Central memory CD8-positive, alpha-beta T cell (primary cell): ENCODE measurements at places on chromosomes 6 and 20.

DNA sequence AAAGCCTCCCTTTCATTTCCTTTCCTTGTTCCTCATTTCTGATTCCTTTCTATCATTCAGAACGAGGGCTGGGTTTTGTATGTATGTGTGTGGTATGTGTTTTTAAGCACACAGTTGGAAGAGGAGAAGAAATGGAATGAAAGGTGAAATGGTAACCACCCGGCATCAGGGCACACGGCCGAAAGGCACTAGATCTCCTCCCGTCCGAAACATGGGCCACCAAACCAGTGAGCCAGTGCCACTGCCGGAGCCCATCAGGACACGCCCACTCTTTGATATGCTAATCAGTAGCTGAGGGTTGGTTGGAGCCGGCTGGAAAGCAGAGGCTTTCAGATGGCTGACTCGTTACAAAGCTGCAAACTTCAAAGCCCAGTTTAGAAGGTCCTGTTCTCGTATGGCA, 228.6 kb upstream of the JARID2 start:
- no peak for DNase-seq

DNA sequence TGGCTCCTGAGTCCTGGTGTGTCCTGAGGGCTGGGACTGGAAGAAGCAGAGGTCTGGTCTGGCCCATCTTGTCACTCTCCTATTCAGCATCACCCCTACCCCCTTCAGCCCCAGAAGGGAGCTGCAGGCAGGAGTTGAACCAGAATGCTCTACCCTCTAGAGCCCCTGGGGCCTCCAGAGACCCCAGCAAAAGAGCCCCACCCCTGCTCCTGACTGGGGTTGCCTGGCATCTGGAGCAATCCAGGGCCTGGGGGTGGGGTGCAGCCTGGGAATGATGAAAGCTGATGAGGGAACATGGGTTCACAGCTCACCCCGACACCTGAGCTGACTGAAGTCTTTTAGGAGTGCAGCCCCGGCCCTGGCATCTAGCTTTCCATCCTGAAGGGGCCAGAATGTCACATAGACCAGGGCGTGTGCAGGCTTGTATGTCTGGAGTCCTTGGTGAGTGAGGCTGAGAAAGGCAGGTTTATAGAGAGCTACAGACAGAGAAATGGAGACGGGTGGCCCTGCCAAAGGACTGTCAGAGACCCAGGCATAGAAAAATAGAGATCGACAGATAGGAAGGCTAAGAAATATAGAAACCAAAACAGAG, 12.2 kb downstream of the FGD2 start:
- no peak for DNase-seq

DNA sequence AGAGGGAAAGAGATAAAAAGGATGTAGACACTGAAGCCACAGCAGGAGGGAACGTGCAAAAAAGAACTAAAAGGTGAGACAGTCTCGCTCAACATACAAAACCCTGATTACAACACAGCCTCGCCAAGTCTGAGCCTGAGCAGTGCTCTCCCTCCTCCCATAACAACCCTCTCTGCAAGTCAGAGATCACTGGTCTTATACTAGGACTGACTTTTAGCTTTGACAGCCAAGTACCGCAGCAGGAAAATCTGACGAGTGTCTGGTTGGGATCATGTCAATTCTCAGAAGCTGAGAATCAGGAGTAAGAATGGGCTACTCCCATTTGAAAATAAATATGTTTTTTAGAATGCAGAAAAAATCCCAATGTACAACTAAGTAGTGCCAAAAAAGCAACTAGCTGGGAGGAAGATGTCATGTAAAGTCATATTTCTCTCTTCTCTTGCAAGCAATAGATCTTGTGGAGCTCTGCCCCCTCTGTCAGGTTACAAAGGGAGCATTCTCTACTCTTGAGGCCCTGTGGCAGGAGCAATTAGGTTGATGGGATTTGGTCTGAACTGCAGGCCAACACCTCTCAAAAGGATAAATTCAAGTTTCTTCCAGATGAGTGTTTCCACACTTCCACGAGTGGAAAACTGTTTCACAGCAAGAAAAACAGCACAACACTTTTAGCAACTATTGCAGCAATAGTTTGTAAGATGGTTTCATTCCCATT, 118.9 kb upstream of the COL21A1 start:
- DNase-seq, result no peak

GRCh38 chr6:141301779-141302178, 830.9 kb upstream of the GJE1 start:
- DNase-seq, result no peak

GRCh38 chr20:44364780-44365179, 9.3 kb downstream of the HNF4A start:
- no peak for DNase-seq

DNA sequence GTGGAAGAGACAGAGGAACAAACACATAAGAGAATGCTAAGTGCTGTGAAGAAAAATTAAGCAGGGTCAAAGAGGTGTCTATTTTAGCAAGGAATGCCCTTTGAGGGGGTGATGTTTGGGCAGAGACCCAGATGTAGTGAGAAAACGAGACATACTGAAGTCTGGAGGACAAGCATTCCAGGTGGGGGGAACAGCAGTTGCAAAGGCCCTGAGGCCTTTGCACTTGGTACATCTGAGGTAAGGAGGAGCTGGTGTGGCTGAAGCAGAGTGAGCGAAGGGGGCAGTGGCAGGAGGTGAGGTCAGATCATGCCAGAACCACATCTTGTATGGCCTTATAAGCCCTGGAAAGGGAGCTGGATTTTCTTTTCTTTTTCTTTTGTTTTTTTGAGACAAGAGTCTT, 6.2 kb upstream of the GDF5 start:
- DNase-seq, result no peak

GRCh38 chr6:166619912-166620311, 7.1 kb downstream of the RPS6KA2 start:
- no peak for DNase-seq

DNA sequence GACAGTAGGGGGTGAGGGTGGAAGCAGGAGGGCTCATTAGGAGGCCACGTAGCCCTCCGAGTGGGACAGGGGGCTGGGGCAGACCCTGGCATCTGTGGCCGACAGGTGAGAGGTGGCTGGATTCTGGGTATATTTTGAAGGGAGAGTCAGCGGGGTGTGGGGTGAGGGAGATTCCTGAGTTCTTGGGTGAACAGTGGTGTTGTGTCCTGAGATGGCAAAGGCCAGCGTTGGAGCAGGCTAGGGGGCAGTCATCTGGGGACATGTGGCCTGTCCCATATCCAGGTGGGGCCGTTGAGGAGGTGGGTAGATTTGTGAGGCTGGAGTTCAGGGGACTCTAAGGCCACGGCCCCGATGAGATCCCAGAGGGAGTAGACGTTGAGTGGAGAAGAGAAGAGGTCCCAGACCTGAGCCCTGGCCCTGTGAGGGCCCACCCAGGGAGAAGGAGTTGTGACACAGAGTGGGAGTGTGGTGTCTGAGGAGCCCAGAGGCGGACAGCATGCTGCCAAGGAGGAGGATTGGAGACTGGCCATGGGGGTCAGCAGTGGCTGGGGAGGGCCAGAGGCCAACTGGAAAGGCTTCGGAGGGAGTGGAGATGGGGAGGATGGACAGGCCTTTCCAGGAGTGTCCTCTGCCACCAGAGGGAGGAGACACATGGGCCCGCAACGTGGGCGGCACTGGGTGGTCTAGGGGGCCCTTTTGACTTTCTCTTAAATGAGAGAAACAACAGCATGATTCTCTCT, 19.6 kb downstream of the PACSIN1 start:
- no peak for DNase-seq

DNA sequence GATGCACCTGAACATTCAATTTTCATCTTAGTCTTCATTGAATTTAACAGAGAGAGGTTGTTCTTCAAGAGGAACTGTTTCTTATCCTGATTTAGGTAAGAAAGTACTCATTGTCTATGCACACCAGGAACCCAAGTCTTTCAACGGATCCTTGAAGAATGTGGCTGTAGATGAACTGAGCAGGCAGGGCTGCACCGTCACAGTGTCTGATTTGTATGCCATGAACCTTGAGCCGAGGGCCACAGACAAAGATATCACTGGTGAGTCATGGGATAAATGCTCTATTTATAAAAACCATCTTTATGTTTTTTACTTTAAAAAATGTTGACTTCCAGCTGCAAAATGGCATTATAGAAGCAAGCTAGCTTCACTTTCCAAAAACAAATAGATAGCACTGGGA, 10.2 kb downstream of the NQO2 start:
- no peak for DNase-seq

GRCh38 chr20:52675375-52675774, 296.8 kb upstream of the TSHZ2 start:
- no peak for DNase-seq

DNA sequence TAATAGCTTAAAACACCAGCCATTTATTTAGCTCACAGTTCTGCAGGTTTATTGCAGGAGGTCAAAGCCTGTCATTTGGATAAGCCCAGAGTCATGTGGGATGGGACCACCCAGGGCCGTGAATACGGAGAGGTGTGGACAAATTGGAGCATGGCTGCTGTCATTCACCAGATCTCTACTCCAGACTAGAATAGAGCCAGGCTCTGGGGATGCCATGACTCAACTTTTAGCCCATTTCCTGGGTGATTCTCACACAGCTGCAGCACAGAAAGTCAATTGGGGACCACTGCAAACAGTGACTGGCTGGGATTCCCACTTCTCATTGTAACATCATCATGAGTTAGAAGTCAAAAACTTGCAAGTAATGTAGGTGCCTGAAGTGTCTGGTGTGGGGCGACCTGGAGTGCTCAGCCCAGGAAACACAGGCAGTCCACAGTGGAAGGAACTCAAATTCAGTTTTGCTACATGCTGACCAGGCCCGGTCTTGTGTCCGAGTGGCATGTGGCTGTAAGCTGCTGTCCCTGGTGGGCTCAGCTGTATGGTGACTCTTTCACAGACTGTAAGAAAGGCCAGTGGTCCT, 174.3 kb downstream of the SCP2D1 start:
- no peak for DNase-seq

DNA sequence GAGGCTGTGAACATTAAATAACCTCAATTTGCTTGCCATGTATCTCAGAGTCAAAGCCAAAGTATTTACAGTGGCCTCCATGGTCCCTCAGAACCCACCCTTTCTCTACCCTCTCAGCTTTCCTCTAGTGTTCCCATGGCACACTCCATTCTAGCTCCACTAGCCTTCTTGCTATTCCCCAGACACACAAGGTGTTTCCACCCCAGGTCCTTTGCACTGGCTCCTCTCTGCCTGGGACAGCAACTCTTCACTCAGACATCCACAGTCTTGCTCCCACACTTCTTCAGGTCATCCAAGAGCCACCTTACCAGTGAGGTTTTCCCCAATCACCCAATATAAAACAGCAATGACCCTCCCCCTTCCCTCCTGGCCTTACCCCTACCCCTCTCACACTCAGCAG, 56.5 kb upstream of the PLEKHG1 start:
- DNase-seq, result no peak

DNA sequence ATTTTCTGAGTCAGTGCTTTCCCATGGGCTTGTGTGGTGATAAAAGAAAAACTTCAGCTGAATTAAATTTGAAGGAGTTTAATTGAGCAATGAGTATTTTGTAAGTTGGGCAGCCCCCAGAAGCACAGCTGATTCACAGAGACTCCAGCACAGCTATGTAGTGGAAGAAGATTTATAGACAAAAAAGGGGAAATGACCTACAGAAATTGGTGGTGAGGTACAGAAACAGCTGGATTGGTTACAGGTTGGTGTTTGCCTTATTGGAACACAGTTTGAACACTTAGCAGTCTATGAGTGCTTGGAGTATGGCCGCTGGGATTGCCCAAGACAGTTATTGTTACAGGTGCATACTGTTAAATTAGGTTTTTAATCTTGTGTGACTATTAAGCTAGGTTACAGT, 96.9 kb upstream of the PTPRK start:
- DNase-seq, result no peak

- no peak for DNase-seq
Measured at GRCh38 chr6:8736156-8736895, 301.0 kb upstream of the SLC35B3 start.

DNA sequence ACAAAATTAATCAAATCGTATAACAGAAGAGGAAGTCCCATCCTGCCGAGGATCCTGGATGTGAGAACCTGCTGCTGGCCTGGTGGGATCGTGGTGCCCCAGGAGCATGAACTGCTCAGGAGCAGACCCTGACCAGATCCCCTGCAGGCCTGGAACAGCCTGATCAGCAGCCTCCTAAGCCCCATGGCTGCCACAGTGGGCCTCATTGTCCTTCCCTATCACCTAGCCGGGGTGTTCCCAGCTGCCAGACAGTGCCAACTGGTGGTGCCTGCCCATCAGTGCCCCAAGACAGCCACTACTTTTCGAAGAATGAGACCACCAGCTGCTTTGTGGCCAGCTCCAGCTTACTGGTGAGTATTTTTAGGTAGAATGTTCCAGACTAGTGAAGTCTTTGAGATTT, 19.6 kb upstream of the MAS1L start:
- DNase-seq, result no peak
